ENCODE measurements at places on chromosomes 4 and X.
A peak's percentile ranks its signal among the peaks of the same experiment; 100 is the strongest.

DNA sequence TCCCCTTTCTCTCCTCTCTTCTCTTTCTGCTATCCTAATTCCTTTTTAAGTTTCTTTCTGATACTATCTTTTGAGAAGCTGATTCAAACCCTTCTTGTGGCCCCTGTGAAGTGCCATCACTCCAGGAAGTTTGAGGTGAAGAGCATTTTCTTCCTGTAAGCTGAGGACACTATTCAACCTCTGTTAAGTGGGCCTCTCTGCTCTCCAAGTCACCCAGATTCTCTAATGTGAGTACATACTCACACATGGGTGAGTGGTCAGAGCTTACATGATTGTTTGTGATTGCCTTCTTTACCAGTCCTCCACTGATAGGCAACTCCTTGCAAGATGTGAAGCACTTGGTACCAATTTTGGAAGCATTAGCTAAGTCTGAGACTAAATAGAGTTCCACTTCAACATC lies 18.4 kb upstream of the SMIM10L2A start:
- DNase-seq = no peak

GRCh38 chr4:155811083-155811482 lies 52.3 kb downstream of the GUCY1B1 start:
- DNase-seq = no peak

- DNase-seq = no peak
Measured at GRCh38 chr4:141563723-141564122, 72.7 kb upstream of the IL15 start.

DNA sequence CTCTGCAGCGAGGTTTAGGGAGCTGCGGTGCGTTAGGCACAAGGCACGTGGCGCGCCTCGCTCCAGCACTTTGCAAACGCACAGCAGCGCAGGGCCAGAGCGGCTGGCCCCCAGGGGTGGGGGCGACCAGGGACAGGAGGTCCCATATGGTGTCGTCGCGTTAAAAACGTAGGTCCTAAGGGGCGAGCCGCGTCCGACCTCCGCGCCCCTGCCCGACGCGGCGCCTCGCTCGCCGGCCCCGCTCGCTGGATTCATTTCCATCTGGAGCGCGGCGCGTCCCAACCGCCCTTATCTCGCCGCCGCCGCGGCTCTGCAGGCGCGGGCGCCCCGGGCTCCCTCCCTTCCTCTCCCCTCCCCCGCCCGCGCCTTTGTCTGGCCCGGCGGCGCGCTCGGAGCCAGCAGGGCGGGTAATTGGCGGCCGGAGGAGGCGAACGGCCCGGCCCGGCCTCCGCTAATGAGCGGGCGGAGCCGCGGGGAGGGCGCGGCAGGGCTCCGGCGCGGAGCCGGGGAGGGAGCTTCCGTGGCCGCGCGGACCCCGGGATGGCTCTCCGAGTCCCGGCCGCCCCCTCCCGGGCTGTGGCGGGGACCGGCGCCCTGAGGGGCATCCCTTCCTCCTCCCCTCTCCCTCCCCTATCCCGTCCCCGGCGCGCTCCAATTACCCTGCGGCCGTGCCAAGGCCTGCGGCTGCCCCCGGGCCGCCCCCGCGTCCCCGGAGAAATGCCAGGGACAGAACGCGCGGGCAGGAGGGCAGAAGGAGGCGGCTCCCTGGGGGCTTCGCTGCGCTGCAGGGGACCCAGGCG lies 409.0 kb downstream of the BCOR start:
- DNase-seq = no peak

DNA sequence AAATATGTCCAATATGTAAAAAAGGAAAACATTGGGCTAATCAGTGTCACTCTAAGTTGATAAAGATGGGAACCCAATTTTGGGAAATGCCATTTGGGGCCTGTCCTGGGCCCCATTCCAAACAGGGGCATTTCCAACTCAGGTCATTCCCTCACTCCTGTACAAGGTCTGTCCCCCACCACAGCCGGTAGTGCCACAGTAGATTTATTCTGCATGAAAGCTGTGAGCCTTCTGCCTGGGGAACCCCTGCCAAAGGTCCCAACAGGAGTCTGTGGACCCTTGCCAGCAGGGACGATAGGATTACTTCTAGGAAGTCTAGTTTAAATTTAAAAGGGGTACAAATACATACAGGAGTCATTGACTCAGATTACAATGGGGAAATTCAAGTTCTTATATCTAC lies 317.6 kb upstream of the GNPDA2 start:
- no peak for DNase-seq

GRCh38 chr4:1807332-1807777 lies 14.3 kb downstream of the FGFR3 start:
- no peak for DNase-seq

GRCh38 chr4:60857130-60857753 lies 342.9 kb upstream of the ADGRL3 start:
- no peak for DNase-seq

- peak; percentile 31 for DNase-seq
Measured at GRCh38 chr4:187996502-187997177, 1.1 kb downstream of the ZFP42 start.

DNA sequence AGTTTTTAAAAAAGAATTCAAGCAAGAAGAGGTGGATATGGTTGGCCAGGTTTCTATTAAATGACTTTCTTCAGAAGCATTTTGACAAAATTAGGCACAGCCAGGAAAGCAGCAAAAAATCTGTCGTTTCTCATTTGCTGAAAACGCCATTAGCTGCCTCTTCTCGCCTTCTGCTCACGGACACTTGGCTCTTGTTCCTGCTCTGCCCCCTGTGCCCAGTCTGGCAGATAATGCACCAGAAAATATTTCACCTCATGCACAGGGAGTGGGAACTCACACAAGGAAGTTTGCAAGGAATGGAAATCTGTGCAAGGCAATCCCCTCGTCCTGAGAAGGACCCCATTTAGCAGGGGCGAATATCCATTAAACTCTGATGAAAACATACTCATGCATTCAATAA lies 260.0 kb downstream of the PACRGL start:
- DNase-seq = no peak

DNA sequence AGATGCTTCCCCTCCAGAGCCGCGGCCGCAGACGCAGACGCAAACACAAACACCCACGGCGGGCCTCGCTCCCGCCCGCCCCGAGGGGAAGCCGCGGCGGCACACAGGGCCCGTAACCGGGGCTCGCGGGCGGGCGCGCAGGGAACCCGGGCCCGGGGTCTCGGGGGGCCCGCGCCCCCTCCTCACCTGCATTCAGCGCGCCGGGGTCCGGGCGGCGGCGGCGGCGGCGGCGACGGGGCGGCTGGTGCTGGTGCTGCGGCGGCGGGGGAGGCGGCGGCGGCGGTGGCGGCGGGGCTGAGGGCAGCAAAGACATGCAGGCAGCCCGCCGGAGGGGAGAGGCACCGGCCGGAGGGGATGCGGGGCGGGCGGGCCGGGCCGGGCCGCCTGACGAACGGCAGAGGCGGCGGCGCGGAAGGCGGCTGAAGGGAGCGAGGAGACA lies 255 bp upstream of the CNOT6L start:
- DNase-seq = no peak

DNA sequence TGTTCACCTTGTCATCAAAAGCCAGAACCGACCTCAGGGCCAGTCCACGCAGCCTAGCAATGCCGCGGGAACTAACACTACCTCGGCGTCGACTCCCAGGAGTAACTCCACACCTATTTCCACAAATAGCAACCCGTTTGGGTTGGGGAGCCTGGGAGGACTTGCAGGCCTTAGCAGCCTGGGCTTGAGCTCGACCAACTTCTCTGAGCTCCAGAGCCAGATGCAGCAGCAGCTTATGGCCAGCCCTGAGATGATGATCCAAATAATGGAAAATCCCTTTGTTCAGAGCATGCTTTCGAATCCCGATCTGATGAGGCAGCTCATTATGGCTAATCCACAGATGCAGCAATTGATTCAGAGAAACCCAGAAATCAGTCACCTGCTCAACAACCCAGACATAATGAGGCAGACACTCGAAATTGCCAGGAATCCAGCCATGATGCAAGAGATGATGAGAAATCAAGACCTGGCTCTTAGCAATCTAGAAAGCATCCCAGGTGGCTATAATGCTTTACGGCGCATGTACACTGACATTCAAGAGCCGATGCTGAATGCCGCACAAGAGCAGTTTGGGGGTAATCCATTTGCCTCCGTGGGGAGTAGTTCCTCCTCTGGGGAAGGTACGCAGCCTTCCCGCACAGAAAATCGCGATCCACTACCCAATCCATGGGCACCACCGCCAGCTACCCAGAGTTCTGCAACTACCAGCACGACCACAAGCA lies 898 bp downstream of the UBQLN2 start:
- peak; percentile 27 for DNase-seq

GRCh38 chr4:154456240-154456639 lies 35.4 kb downstream of the DCHS2 start:
- DNase-seq = no peak

GRCh38 chrX:68694435-68695205 lies 47.2 kb downstream of the STARD8 start:
- DNase-seq = no peak

DNA sequence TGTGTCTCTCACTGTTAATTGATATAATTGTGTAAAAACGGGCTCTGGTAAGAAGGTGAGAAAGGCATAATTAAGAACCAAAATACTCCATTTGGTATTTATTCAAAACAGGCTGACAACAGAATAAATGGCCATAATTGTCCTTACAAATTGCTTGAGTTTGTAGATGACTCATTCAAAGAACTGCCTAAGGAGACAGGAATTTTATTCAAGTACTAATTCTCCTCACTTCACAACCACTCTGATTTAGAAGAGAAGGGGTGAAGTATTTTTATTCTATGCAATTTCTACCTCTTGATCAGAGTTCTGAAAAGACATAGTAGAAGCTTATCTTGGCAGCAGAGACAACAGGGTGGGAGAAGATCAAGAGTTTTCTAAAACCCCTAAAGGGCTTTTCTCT lies 43.1 kb downstream of the ATP11C start:
- no peak for DNase-seq

GRCh38 chr4:150782921-150783320 lies 201.0 kb downstream of the MAB21L2 start:
- DNase-seq = no peak
